ENCODE measurements at places on chromosomes 3 and 15.

DNA sequence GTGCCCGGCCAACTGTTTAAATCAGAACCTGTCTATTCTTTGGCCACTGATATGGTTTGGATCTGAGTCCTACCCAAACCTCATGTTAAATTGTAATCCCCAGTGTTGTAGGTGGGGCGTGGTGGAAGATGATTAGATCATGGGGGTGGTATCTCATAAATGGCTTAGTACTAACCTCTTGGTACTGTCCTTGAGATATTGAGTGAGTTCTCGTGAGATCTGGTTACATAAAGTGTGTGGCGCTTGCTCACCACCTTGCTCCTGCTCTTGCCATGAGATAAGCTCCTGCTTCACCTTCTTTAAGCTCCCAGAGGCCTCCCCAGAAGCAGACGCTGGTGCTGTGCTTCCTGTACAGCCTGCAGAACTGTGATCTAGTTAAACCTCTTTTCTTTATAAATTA is 42.4 kb downstream of the REC114 start:
- DNase-seq, result no peak

- DNase-seq, result no peak
Observed at GRCh38 chr15:39631357-39631756, 50.5 kb downstream of the THBS1 start.

DNA sequence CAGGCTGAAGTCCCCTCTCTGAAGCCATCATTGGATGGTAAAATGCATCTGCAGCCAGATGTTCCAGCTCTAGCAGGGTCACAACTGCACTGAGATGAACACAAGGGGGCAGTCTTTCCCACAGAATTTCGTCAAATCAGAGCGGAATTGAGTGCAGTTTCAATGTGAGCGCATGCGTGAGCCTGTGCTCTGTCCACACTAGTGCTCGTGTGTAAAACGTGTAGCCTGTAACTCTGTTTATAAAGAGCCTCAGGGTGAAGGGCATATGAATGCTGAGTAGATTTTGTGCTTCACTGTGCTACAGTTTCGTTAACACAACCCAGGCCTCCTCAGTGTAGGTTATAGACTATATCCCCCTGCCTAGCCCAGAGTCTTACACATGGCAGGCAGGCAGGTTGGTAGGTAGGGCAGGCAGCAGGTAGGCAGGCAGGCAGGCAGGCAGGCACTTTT is 92.7 kb upstream of the GOLGA6L4 start:
- DNase-seq, result peak; percentile 31

DNA sequence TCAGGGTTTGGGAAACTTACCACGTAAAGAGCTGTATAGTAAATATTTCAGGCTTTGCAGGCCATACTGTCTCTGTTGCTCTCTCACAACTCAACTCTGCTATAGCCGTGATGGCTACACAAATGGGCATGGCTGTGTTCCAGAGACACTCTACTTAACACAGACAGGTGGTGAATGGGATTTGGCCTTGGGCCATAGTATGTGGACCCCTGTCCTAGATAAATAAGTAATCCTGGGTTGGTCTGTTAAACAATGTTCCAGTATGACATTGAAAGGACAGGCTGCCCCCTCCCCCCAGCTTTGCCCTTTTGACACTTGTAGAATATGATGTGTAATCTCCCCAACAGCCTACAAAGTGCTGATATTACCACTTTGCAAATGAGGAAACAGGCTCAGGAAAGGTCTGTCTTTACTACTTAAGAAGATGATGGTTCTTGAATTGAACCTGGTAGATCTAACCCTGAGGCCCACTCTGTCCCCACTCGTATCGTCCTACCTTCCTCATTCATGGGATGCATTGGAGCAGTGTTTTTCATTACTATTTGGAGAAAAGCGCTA is 38.4 kb downstream of the SLCO3A1 start:
- no peak for DNase-seq

- no peak for DNase-seq
Observed at GRCh38 chr15:101697488-101697887, 26.8 kb downstream of the TARS3 start.

DNA sequence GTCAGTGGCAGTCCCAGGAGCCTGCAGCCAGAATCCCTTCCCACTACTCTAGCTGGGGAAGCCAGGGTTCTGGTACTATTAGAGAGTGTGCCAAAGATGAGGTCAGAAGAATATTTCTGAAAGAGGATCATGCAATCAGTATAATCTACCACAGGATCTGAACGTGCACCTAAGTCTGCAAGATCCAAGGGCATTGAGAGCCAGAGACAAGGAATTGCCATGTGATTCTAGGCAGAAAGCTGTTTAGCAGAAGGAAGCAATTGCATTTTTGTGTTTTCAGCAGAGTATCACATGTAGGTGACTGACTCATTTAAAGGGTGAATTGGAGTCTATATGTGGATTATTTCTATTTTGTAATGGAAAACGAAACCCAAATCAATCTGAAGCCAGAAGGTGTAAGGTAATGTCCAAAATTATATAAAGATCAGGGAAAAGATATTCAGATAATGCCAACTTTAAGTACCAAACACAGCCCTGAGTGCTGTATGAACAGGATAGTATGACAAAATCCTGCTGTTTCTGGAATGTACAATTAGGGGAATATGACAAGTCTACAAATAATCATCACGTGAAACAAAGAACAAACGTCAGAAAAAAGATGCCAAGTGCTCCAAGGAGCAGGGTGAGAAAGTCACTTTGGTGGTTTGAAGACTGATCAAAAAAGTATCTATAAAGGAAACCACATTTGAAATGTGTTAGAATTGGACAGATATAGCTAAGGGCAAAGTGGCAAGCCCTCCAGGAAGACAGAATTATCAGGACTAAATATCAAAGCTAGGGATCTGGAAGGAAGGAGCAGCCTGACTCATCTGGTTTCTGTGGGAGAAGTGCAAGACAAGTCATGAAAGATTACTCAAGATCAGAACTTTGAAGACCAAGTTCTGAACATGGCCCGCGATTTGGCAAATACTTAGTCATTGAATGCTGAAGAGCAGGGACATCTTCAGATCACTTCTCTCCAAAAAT is 1036.6 kb downstream of the NTRK3 start:
- no peak for DNase-seq

GRCh38 chr3:35295906-35296305 is 343.4 kb upstream of the ARPP21 start:
- no peak for DNase-seq

- no peak for DNase-seq
Observed at GRCh38 chr15:63372018-63372705, 9.5 kb downstream of the CA12 start.

DNA sequence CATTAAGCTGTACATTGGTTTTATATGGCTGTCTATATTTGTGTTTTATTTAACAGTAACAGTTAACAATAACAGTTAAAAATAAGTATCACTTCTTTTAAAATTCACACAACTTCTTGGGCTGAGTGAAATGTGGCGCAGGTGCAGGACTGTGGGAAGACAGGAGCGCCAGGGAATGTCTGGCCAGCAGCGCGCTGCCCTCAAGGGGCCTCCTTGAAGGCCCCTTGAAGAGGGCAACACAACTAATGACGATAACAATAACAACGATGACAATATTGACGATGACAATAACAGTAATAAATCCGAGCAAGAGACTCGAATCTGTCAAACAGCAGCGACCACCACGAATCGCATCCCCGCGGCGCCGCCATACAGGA is 411 bp upstream of the PPP2R3A start:
- no peak for DNase-seq

DNA sequence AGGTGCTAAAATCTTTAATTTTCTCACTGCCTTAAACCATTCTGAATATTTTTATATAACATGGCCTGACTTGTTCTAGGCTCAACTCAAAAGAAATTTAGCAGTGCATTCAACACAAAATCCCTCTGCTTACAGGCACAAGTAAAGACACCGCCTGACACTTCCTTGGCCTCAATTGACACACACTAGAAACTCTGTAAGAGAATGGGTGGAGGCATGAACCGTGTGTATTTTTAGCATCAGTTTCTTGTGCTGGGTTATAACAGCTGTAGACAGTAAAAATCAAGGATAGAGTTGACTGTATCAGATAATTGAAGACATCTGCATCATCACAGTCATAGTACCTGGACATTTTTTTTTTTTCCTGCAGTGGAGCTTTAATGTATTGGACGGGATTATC is 54.3 kb downstream of the SLC9A9 start:
- no peak for DNase-seq
